Activated naive CD8-positive, alpha-beta T cell treated with anti-CD3 and anti-CD28 coated beads for 36 hours (primary cell): ENCODE measurements at places on chromosomes 16 and 17. TPM values are rescaled to one million over a fixed set of nuclear protein-coding genes. Genes with fewer than 3 reads are reported as not detected.

DNA sequence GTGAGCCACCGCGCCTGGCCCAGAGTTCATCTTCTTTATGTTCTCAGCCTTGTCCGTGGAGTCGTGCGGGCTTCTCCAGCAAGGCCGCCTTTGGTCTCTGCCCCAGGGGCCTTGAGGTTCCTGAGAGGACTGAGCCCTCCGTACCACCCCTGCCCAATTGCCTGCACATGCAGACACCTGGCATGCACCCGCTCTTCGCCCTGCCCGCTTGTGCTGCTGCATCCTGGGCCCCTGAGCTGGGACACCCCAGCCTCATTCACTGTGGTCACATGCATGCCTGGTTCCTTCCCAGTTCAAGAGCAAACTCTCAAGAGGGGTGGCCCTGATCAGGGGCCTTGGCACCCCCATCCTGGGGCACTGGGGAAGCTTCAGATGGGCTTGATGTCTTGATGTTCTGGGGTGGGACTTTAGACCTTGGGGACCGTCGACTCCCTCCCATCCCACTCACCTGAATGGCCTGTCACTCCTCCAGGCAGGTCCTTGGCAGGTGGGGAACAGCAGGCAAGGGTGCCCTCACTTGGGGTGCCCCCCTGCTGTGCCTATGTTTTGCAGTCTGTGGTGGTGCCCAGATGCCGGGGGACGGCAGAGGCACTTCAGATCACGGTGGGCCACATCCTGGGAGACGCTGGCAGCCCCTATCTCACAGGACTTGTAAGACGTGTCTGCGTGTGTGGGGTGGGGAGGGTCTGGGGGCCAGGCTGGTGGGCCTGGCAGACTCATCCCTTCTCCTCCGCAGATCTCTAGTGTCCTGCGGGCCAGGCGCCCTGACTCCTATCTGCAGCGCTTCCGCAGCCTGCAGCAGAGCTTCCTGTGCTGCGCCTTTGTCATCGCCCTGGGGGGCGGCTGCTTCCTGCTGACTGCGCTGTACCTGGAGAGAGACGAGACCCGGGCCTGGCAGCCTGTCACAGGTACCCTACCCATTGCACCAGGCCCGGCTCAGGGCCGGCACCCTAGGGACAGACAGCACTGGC, 12.7 kb upstream of the SPNS2 start:
- DNase-seq: peak; percentile 63

DNA sequence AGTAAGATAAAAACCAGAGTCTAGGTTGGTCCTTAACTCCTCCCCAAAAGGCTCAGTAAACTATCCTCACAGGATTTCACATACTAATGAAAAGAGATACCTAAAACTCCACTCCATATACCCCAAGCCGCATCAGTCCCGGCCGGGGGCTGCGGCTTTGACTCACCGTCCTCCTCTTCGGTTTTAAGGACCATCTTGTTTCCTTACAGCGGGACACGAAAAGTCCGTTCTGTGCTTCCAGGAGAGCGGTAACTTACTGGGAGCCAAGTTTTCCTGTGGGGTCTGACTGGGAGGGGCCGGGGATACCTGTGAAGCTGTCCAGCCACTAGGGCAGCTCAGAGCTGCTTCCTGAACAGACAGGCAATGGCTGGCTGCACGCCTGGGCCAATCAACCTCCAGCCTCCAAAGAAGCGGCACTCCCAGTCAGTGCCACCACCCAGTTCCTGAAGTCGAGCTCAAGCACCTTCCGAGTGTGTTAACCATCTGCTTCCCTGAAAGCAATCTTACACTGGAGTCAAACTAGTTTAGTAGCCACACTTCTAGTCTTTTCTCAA, 45.5 kb downstream of the CYTH1 start:
- DNase-seq: peak; percentile 69

- no peak for DNase-seq
Measured at GRCh38 chr16:4381935-4382794, 10.5 kb downstream of the VASN start.

- DNase-seq: peak; percentile 3
Measured at GRCh38 chr16:53207810-53208752, 153.3 kb downstream of the CHD9 start.

The CRK gene
- total RNA-seq: 14.0 TPM

DNA sequence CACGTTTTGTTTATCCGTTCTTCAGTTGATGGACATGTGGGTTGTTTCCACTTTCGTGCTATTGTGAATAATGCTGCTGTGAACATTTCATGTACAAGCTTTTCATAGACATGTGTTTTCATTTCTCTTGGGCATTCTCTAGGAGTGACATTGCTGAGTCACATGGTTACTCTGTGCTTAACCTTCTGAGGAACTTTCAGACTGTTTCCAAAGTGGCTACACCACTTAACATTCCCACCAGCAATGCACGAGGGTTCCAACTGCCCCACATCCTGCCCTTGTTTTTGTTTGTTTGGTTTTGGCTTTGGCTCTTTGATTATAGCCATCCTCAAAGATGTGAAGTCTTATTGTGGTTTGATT, 14.2 kb upstream of the PEMT start:
- DNase-seq: no peak

DNA sequence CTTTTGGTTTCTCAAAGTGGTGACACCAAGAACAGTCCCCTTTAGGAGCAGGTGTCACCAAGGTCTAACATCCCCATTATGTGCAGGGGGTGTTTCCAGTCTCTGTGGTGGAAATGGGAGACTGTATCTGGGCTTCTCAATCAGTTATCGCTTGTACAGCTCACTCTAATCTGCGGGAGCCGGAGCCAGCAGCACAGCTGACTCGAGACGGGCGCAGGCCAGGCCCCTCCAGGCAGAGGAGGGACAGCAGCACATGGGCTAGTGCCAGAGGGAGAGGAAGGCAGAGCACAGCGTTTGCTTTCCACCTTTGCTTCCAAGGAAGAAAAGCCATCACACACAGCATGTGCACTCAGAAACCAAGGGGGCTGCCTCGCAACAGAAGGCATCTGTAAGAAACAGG, 91.2 kb upstream of the CREBBP start:
- DNase-seq: no peak

The ITGA2B gene
- total RNA-seq: 0.62 TPM

DNA sequence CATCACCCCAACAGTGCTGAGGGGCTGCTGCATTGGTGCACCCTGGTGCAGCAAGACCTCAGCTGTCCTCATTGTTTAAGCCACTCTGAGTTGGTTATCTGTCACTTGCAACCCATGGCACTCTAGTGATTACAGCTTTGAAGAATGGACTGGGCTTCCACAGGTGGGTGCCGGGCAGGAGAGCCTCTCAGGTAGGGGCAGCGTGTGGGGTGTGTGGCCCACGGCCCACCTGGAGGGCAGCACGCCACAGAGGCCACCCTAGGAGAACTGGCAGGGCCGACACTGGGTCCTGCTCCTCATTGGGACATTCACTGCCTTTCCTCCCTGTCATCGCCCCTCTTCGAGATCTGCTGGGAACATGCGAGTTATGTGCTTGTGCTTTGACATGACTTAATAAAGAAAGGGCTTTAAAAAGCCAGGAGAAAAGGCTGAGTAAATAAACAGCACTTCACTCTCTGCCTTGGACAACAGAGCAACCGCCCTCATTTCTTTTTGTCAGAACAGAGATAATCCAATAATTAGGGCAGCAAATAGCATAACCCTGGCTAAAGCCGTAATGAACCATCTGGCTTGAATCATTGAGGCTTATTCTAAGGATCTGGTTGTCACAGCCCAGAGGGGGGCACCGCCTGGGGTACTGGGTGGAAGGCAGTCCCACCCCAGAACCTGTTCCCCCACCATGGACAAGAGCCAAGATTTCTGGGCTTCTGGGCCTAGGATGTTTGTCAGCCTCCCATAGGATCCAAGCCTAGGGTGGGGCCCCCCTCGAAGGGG, 3.0 kb downstream of the DOC2B start:
- no peak for DNase-seq

The GUCY2D gene
- total RNA-seq: not detected

The QPRT gene
- total RNA-seq: 5.5 TPM

DNA sequence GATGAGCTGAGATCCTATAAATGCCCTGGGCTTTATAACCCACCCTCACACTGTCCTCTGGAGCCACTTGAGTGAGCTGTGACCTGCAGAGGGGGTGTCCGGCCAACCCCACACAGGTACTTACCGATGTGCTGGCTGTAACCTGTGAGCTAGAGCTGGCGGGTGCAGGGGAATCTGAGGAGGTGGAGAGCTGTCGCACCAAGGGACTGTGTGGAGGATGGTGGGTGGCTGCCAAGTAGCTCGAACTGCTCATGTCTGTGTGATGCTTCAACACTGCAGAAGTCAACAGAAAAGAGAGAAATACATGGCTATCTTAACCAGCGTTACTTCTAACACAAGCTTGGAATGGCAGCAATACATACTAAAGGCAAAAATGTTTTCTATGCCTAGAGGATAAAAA, 39.4 kb downstream of the STH start:
- no peak for DNase-seq

The GRIN2A gene
- not detected for total RNA-seq
